ENCODE measurements at places on chromosomes 5 and 9.

DNA sequence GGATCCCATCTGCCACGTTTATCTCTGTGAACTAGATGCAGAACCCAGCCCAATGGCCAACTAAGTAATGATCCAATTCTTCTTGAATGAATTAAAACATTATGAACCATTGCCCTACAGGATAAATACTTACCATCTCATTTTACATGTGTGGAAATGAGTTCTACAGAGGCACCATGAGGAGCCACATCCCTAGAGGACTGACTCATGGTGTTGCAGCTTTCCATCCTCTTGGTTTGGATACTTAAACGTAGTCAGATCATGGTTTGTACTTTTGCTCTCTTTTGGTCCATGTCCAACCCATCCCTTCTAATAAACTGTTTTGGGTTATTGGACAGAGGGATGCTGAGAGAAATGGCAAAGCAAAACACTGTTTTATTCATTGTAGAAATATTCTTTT lies 484.8 kb downstream of the EBF1 start:
- no peak for DNase-seq

- no peak for DNase-seq
Observed at GRCh38 chr5:115433918-115434317, 110.7 kb downstream of the FEM1C start.

- DNase-seq, result no peak
Observed at GRCh38 chr5:117759849-117760499, 1185.4 kb upstream of the SEMA6A start.

- DNase-seq, result no peak
Observed at GRCh38 chr5:115342590-115343377, 46.3 kb upstream of the CCDC112 start.

- no peak for DNase-seq
Observed at GRCh38 chr9:1008216-1008615, 31.8 kb downstream of the DMRT3 start.

All from NCI-H187 treated with DMSO at 0.1 percent for 48 hours (cell line).